ENCODE measurements at places on chromosomes 7 and 10.

- no peak for DNase-seq
Measured at GRCh38 chr10:84588971-84589370, 260.6 kb downstream of the CCSER2 start.

DNA sequence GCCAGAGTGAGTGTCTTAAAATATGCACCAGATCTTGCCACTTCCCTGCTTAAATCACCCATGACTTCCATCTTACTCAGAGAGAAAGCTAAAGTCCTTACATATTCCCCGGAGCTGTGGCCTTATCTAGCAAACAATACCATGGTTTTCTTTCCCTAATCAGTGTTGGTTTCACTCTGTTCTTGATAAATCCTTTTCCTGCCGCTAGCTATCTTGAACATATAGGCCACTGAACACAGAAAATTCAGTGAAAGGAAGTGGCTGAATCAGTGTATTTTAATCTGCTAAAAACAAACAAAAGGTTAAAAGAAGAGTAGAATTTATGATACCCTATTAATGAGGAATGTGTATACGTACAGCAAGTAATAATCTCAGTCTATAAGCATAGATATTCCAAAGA lies 42.0 kb upstream of the JAZF1 start:
- DNase-seq: no peak

- no peak for DNase-seq
Measured at GRCh38 chr7:78099715-78100394, 301.3 kb downstream of the PHTF2 start.

GRCh38 chr10:71746344-71747037 lies 26.8 kb downstream of the VSIR start:
- DNase-seq: no peak

DNA sequence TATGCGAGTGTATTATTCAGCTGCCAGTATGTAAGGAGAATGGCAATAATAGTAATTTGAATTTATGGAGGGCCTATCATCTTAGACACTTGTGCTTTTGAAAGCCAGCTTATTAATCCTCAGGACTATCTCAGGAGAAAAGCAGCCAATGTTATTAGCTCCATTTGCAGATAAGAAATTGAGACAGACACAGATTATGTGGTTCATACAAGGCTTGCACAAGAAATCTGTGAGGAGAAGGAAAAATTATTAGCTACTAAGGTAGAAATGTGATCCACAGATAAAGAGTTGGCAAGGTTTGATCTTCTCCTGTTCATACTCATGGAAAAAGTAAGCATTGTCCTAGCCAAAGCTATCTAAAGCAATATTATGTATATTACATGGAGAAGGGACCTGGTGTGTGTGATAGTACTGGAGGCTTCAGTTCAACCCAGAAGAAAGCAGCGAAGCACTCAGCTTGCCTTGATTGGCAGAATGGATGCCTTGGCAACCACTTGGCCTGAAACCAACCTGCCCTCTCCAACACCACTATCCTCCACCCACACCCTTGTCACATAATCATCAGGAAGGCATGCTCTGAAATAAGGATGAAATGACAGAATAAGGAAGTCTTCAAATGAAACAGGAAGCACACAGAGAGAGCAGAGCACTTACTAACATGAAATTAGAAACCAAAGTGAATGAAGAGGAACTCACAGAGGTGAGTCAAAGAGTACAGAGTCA lies 18.0 kb downstream of the MACC1 start:
- no peak for DNase-seq

DNA sequence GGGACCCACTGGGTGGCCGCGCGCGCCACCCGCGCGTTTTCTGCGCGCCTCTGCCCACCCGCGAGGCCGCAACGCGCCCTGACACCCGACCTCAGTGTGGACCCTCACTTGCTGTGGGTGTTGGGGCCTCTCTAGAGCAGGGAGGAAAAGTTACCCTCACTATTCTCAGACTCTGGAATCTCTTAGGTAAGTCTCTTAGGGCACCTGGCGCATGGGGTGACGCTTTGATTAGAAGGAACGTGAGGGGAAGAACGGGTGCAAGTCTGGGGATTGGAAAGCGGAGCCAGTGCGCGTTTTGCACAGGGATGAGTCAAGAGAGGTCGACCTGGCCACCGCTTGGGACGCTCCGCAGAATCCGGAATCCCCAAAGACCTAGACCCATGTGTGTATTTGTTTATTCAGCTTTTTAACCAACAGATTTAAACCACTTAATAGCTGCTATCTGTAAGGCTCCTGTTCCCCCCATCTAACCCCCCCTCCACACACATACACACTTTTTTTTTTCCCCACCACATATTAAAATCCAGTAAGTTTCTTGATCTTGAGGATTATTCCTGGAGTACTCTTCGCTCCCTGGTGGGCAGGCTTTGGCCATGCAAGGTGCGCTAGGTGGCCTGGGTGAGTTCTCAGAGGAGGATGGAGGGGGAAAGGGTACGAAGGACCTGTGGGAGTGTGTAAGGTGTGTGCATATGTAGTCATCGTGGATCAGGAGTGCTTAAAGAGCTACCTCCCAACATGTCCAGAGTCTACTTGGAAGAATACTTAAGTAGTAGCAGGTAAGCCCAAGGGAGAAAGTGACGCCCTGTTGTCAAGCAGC lies 169.1 kb upstream of the PPP1R3A start:
- DNase-seq: no peak

DNA sequence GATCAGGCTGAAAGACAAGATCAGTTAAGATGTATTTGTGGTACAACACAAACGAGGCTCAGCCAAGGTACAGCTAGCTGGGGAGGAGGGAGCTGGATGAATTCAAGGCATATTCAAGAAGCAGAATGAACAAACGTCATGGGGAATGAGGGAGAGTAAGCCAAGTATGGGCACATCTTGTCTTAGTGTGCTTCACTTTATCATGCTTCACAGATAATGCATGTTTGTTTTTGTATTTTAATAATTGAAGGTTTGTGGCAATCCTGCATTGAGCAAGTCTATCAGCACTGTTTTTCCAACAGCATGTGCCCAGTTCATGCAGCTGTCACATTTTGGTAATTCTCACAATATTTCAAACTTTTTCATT lies 135.4 kb downstream of the HIBADH start:
- no peak for DNase-seq

DNA sequence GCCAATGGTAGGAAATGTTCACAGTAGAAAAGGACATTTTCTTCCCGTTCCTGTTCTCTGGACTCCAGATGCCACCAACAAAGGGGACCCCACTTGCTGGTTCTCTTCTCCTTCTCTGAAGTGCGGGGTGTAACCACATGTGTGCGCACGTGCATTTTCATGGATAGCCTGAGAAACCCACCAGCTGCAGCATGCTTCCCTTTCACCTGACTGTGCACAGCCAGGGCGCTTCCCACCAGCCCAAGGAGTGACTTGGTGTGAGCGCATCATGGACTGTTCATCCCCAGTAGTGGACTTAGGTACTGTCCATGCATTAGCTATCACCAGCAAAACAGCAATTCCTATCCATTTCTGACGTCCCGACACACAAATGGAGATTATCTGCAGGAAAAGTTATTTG lies 29.6 kb upstream of the DPYSL4 start:
- no peak for DNase-seq

DNA sequence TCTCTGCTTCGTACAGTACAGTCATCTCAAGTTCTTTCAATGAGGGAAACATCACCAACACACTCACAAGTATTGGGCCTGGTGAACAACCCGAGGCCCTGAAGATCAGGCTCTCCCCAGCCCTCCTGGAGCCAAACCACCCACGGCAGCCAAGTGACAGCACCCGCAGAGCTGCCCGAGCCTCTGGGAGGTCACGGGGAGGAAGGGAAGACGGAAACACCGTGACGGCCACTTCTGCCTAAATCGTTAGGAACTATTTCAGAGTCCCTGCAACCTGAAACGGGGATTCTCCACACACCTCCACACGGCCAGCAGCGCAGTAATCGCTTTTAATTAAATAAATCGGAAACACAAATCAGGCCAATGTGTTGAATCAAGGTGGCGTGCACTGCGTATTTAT lies 222.6 kb downstream of the MAD1L1 start:
- no peak for DNase-seq

DNA sequence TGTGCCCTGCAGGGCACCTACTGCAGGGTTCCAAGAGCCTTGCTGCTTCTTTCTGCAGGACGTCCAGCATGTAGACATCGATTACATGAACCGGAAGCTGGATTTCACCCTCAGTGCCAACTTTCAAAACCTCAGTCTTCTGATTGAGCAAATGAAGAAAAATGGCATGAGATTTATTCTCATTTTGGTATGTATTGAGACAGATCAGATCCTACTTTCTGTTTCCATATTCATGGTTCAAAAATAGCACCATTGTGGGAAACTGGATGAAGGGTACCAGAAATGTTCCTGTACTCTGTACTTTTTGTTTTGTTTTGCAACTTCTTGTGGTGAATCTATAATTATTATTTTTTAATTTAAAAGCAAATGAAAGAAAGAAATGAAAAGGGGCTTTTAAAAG lies 64.1 kb downstream of the MGAM2 start:
- DNase-seq: no peak

- DNase-seq: no peak
Measured at GRCh38 chr7:50370884-50371283, 66.4 kb downstream of the IKZF1 start.

GRCh38 chr10:129693382-129693781 lies 226.3 kb downstream of the MGMT start:
- no peak for DNase-seq

- no peak for DNase-seq
Measured at GRCh38 chr7:50069613-50070012, 23.4 kb downstream of the ZPBP start.

DNA sequence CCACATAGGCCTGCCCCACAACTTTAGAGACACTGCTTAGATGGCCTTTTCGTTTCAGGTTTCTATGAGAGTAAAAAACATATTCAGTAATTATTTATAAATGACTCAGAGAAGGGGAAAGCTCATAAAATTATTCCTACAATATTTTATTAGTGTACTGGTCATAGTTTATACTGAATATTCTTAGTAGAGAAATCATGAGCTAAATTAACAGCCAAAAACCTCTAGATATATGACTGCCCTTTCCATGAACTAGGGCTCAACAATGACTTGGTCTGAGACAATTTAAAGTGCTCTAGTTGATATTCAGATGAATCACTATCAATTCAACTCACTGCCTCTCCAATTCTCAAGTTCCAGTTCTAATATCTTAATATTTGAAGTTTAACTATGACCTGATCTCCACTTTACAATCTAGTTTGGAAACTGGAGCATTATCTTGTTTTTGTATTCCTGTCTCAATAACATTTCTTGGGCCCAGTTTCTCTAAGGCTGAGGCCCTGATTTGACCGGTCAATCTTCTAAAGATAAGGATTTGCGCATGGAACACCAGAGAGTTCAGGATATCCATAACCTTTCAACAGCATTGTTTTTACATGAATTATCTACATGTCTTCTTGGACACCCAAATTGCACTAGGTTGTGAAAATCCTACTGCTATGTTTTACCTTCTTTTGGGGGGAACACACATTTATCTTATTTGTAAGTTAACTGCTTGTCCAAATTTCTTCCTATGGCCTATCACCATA lies 141.6 kb downstream of the DGKB start:
- DNase-seq: no peak

GRCh38 chr10:132532179-132532578 lies 5.4 kb upstream of the INPP5A start:
- no peak for DNase-seq

GRCh38 chr10:72875250-72876055 lies 18.1 kb upstream of the OIT3 start:
- DNase-seq: no peak

DNA sequence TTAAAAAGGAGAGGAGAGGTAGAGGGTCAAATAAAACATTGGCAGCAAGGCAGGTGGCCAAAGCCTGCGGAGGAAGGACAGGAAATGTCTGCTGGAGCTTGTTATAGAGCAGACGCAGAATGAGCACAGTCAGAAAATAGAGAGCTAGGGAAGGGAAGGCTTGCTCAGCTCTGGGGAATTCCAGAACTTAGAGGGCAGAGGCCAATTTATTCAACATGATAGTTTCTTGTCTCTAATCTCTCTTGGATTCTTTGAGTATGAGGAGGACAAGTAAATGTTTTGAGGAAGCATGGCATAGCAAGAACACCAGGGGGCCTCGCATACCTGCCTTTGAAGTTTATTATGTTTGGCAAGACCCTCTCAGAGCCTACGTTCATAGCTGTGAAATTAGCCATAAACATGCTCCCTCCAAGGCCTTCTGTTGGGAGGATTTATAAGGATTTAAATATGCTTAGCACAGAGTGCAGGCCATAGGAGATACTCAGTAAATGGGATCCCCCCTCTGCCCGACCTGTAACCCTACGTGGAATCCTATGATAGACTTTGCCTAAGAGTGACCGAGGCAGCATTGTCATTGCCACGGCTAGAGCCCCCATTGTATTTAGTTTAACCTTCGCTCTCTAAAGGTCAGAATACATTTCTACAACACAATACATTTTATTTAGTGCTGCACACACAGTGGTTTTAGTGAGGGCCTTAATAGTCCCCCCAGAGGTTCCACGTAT lies 293.9 kb downstream of the CCDC3 start:
- no peak for DNase-seq

DNA sequence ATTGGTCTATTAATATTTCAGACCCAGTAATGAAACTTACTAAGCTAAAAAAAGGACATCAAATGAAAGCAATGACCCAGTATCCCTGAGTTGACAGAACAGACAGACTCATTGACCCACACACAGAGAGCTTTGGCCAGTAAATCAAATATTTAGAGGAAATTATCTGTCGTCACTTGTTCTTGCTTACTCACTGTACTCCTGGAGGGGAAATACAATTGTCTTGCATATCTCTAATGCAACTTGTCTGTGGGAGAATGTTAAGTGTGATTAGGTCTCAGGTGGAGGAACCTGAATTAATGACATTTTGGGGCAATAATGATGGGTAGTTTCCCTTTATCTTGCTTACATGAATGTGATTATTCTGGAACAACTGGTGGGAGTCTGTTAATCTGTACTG lies 80.4 kb downstream of the CUBN start:
- no peak for DNase-seq

- DNase-seq: no peak
Measured at GRCh38 chr7:12683678-12684585, 3.5 kb upstream of the ARL4A start.

DNA sequence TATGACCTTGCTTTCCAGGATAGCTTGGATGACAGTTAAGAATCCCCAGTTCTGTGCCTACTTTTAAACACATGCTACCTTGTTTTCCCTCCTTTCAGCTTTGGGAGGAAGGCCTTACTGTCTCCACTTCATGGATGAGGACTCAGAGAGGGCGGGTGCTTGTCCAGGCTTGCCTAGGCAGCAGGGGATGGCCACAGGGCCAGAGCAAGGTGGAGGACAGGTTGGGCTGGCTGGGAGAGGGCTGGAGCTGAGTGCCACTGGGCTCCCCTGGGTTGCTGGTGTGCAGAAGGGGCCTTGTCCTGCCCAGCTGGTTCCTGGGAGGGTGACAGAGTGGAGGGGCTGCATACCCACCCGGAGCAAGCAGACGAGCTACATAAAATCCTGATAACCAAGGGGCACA lies 117.8 kb downstream of the GRK5 start:
- no peak for DNase-seq
